ENCODE measurements at places on chromosomes 1 and 21. TPM values are rescaled to one million over a fixed set of nuclear protein-coding genes. Genes with fewer than 3 reads are reported as not detected.

DNA sequence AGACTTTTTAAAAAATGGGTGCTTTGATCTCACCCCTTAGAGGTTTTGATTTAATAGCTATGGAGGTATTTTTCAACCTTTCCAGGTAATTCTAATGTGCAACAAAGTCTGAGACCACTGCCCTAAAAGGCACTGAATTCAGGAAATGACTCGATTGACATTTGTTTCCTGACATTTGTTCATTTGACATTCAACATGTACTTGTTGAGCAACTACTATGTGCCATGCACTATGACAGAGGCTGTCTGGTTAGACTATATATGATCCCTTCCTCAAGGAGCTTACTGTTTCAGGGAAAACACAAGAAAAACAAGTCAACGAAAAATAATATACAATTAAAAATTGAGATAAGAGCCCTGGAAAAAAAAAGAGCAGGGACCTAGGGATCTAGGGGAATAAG is 25.6 kb upstream of the AVPR1B start:
- no peak for DNase-seq

GRCh38 chr21:40847951-40848350 is 993 bp upstream of the DSCAM start:
- DNase-seq, result no peak

DNA sequence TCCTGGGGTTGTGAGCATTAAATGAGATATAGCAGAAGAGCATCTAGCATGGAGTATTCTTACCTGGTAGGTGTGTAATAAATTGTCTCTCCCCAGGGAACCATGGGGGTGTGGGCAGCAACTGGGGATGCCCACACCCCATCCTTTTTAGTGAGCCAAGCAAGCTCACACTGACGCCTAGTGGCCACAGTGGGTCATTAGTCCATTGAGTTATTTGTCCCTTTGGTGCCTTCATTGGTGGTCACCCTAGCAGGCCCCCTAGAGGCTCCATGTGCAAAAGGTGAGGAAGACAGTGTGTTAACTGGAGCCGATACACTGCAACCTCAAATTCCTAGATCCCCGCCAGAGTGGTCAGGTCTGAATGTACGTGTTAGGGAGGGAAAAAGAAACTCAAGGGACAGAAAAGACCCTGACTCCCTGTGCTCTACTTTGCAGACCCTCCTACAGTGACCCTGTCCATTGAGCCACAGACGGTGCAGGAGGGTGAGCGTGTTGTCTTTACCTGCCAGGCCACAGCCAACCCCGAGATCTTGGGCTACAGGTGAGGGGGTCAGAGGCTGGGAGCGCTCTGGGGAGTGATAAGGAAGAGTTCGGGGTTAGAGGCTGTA is 93.3 kb upstream of the CD1D start:
- DNase-seq, result peak; percentile 89

GRCh38 chr1:94113589-94114226 is 7.2 kb downstream of the ABCA4 start:
- no peak for DNase-seq

DNA sequence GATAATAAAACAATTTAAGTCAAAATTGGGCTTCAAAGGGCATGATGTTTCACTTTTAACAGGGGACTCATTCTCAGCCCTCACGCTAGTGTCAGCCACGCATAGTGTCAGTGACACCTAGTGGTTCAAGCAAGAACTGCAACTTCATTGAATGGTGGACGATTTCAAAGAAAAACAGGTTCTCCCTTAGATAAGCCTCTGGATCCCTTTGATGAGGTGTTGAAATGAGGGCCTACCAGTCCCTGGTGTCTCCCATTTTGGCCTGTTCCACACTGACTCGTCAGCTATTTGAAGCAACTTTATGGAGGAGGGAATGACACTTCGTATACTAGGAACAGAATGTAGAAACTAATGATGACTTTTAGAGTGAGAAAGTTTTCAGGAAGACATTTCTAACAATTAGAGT is 56.2 kb downstream of the FCRL5 start:
- peak; percentile 69 for DNase-seq

- DNase-seq, result no peak
Measured at GRCh38 chr1:214208460-214208859, 72.5 kb upstream of the SMYD2 start.

The AVPR1B gene
- not detected for total RNA-seq

DNA sequence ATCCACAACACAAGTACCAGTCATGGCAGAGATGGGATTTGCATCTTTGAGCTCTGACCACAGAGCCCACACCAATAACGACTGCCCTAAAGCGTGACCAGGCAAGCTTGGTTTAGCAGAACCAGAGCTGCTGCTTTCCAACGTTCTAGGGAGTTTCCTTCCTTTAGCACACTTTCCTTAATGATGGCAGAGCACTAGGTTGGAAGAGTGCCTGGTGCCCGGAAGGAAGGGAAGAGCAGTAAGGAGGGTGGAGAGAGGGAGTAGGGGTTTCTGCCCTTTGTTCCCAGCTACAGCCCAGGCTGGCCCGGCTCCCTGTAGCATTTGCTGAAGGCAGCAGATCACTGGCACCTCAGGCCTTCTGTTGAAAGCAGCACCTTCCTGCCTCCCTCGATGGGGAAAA is 6.1 kb upstream of the EVA1C start:
- no peak for DNase-seq

DNA sequence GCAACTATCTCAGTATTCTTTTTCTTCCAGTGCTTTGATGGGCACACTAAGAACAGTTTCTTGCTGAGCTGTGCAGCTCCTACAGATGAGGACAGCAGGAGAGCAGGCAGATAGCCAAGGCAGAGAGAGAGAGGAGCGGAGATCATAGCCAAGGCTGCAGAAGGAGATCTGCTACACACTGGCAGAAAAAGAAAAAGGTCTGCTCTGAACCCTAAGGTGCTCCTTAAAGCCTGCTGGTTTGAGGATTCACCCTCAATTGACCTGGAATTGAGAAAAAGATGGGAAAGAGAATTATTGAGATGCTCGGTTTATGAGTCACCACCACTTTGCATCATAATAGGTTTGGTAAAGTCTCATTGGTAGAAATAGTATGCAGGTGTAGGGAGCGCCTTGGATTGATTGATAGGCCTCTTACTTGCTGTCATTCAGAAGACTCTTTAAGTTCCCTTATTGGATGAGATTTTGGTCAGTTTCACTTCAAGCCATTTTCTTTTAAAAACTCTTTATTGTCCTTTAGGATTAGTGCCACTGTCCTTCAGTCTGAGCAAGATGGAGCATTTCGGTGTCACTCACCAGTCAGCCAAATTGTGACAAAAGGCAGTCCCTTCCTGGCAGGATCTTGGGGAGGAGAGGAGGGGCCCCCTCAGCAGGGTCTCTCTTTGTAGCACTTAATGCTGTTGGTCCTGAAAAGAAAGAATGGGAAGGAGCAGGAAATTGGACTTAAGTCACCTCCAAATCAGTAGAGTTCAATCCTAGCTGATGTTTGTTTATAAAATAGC is 685.0 kb downstream of the ADGRL2 start:
- no peak for DNase-seq

The ECM1 gene
- 19.8 TPM for total RNA-seq

DNA sequence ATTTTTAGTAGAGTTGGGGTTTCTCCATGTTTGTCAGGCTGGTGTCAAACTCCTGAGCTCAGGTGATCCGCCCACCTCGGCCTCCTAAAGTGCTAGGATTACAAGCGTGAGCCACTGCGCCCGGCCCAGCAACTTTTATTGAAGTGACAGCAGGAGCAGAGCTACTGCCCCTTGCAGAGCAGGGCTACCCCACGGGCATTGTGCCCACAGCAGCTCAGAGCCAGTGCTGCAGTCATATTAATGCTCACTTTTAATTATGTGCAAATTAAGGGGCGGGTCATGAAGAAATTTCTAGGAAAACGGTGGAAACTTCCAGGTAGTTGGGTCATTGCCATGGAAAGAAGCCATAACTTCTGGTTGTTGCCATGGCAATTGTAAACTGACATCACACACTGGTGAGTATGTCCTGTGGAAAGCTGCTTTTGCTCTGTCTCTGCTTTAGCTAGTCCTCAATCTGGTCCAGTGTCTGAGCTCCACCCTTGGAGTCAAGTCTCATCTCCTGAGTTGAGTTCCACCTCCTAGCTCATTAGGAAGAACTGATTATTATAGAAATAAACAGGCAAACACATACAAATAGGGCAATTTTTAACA is 127.3 kb upstream of the ADGRL4 start:
- no peak for DNase-seq

The ZSWIM5 gene
- 0.73 TPM for total RNA-seq

DNA sequence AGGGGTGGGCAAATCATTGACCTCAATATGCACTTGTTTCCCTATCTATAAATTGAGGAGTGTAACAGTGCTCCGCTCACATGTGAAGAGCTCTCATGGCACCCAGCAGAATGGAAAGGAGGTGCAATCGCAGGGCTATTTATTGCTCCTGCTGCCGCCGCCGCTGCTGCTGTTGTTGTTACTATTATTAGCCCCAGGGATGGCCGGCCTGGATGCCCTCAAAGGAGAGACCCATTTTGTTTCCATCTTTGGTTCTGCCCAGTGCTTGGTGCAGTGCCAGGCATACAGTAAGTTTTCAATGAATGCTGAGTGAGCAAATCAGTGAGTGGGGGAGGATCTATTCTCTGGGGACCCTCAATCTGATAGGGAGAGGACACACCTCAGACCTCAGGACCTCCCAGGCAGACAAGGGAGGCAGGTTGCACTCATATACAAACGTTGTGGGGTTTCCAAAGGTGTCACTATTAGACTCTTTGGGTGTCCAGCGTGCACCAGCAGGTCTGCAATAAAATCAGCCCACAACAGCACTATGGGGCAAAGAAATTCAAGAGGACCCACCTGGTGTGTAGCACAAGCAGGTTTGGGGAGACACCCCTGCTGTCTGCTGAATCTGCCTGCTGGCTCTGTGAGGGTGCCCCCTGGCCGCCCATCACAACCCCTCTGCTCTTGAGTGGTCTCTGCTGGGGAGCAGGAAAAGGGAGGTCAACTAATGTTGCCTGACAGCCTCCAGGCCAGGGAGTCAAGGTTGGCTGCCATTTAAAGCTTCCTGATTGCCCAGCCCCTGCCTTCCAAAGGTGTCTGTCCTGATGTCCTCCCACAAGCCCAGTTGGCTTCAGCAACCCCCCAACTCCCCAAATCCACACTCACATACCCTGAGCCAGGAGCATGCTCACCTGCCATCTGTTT is 136.3 kb downstream of the ACTL8 start:
- DNase-seq, result no peak

The ABCD3 gene
- total RNA-seq, result 39.0 TPM

The GUCA2B gene
- total RNA-seq, result not detected

DNA sequence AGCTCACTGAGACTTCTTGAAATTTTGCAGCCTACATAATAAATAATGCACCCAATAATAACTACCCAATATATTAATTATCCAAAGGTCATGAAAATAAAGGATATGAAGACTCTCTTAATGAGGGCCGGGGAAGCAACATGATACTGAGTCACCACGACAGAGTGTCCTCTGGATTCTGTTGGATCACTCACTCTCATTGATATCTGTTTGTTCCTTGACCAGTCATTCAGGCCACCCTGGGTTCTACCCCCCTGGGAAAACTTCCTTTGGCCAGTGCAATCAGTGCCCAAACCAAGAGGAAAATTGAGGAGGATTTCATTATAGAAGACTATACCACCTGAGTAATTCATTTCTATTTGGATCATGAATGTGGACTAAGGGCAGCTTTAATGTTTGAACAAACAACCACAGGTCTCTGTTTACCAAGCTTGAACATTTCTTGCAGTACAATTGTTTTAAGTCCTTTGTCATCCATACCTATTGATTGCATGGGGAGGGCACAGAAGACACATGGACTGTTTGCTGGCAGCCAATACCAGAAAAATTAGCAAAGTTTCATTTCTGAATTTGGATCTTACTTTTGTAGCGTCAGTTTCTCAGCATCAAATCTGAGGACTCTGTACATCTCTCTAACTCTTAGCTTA is 137.2 kb upstream of the FGGY start:
- no peak for DNase-seq

GRCh38 chr1:162003830-162004215 is 19.8 kb downstream of the OLFML2B start:
- DNase-seq, result no peak

DNA sequence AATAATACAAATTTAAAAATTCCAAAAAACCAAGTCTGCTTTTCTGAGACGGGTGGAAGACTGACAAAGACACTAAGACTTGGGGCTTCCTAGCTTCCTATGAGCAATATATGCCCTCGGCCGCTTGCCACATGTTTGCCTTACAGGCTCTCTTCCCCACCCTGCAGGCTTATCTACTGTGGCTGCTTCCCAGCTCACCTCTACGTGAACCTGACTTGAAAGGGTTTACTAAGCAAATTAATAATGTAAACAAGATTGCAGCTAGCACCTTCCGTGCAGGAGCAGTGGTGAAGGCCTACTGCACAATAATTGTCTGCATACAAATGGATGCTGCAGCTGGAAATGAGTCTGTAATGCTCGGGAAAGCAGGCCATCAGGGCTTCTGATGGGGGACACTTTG is 152.9 kb upstream of the DAB1 start:
- no peak for DNase-seq

- DNase-seq, result no peak
Measured at GRCh38 chr1:98496256-98496995, 165.1 kb upstream of the SNX7 start.

The ACTL8 gene
- total RNA-seq, result not detected

The CXADR gene
- total RNA-seq, result 0.11 TPM

DNA sequence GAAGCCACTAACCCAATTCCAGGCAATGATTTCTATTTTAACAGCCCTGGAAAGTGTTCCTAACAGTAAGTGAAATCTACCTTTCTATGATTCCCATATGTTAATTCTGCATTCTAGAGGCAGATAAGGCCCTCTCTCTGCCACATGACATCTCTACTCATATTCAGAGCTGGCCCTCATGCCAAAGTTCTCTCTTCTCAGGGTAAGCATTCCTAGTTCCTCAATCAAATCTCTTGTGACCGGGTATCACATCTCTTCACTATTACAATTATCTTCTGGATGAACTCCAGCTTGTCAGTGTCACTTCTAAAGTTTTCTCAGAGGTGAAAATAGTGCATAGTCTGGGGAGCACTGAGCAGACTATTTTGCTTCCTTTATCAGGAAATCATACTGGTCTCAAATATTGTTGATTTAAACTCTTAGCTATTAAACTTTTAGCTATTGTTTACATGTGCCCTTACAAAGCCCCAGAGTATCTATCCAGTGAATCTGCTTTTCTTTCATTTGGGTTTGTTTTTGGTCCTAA is 66.4 kb upstream of the TNFSF18 start:
- no peak for DNase-seq

DNA sequence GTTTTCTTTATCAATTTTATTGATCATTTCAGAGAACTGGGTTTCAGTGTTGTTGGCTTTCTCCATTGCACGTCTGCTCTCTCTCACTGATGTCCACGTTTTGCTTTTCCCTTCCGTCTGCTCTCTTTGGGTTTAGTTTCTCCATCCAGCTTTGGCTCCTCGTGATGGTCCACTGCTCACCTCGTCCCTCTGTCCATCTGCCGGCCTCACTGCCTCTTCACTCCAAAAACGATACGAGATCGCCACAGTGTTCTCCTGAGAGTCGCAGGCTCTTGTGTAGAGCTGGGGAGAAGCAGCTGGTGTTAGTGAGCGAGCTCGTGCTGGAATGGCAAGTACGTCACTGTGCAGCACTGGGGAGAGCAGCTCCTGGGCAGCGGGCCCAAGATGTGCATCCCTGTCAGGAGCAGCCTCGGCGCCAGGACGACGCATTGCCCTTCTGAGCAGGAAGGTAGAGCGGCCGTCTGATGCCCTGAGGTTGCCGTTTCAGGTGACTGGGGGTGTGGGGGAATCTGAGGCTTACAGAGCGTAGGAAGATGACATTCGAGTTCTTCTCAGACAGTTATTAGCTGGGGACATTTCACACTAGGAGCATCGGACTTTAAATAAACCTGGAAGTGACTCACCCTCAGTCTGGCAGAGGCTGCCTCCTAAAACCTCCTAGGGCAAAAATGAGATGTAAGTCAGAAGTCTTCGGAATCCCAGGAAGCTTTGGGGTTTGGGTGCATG is 31.4 kb upstream of the PCBP3 start:
- DNase-seq, result no peak

GRCh38 chr1:84583648-84584047 is 9.4 kb upstream of the CTBS start:
- DNase-seq, result no peak

The C1orf141 gene
- total RNA-seq, result not detected

All from osteocyte (in vitro differentiated cells).